ENCODE measurements at places on chromosomes 7 and 10.

DNA sequence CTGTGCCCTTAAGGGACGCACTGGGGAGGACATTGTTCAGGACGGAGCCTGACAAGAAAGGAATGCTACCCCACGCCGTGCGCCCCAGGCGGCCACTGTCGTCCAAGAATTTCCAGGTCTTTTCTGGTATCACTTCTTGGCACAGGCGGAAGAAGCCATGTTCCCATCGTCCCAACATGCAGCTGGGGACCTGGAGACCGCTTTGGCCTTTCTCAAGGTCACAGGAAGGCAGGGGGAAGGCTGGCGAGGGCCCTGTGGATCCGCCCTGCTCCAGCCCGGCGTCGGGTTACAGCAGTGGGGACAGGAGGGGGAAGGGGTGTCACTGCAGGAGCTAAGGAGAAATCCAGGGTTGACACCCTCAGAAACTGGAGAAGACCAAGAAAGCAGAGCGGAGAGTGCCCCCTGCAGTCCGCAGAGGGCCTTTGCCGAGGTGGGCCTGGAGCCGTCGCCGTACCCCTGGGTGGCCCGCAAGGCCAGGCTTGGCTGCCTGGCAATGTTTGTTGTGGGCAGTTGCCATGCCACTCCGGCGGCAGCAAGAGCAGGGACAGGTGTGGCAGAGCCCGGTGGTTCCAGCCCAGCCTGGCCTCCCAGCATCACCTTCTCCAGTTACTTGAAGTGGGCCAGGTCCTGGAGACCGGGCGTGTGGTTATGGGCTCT is 104.1 kb downstream of the LHPP start:
- no peak for DNase-seq

DNA sequence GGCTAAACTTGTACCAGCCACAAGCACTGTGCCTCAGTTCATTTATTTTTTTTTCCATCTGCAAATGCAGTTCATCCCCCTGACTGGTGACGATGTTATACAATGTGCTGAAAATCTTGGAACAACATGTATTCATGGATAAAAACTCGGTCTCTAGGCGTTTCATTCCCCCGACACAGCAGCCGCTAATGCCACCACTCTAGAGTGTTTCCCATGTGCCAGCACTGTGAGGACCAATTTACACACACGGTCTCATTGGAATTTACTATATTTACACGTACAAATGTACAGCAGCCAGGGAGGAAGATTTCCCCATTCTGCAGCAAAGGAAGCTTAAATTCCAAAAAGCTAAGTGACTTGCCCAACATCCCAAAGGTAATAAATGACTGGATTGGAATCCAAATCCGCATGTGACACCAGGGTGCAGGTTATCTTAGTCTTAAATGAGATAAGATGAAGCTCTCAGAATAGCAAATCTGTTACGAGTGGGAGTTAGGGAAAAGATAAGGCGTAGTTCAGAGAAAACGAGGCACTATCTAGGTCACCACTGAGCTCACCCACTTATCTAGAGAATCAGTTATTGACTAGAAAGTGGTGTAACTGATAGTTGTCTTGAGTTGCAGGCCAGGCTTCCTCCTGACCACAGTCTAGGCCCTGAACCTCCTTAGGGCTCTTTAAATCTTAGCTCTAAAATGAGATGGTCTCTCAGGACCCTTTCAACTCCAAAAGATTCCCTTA is 36.7 kb downstream of the FAM107B start:
- no peak for DNase-seq

GRCh38 chr7:105602325-105603305 is 21.3 kb upstream of the EFCAB10 start:
- no peak for DNase-seq

DNA sequence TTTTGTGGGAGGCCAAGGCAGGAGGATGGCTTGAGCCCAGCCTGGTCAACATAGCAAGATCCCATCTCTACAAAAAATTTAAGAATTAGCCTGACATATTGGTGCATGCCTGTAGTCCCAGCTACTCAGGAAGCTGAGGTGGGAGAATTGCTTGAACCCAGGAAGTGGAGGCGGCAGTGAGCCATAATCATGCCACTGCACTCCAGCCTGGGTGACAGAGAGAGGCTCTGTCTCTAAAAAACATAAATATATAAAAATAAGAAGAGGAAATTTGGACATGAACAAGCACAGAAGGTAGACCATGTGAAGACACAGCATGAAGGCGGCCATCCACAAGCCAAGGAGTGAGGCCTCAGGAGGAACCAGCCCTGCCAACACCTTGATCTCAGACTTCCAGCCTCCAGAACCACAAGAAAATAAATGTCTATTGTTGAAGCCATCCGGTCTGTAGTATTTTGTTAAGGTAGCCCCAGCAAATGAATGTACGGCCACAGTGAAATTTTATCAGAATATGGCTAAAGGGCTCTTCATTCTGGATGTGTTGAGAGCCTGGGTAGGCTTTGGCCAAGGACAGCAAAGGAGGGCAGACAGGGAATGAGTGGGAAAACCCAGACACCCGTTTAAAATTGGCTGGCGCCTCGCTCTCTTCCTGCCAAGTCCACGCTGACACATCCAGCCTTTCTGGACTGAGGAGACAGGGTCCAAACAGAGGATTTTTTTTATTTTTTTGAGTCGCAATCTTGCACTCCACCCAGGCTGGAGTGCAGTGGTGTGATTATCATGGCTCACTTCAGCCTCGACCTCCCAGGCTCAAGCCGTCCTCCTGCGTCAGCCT is 12.9 kb upstream of the GRID2IP start:
- no peak for DNase-seq

GRCh38 chr10:42960991-42961795 is 115.7 kb upstream of the RET start:
- DNase-seq, result no peak

- DNase-seq, result no peak
Observed at GRCh38 chr7:159229683-159230475, 85.2 kb upstream of the VIPR2 start.

DNA sequence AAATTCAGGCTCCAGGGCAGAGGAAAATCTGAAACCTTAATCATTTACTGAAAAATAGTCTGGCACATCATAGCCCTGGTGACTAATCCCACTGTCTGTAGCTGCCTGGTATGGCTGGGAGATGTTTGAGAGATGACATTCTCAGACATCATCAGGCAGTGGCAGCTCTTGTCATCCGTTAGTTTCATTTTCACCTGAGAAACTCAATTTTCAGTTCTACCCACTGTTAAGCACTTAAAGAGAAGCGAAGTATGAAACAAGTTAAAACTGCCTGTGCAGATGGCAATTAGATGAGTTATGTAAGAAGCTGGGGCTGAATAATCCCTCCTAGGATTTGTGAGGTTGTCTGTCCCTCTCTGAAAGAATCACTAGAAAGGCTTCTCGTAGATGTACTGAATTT is 150.2 kb downstream of the NSUN6 start:
- no peak for DNase-seq

DNA sequence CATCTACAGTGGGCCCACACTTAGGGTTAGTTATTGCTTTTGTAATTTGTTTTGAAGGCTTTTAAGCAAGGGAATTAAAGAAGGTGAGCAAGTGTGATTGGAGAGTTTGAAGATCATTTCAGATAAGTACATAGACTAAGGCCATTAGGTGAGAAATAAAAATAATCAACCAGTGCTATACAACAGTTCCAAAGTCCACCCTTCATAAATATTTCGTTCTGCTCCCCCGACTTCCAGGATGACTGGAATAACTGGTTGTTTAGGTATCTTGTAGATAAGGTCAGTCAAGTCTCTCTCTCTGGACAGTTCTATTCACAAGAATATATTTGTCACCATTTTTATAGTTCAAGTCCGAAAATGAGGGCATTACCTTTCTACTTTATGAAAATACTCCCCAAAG is 98.0 kb upstream of the MBL2 start:
- DNase-seq, result no peak

GRCh38 chr7:15684871-15685270 is 1.6 kb downstream of the MEOX2 start:
- DNase-seq, result no peak

GRCh38 chr10:86344714-86345161 is 21.9 kb downstream of the GRID1 start:
- no peak for DNase-seq

- no peak for DNase-seq
Observed at GRCh38 chr10:124138195-124138882, 44.9 kb upstream of the CHST15 start.

DNA sequence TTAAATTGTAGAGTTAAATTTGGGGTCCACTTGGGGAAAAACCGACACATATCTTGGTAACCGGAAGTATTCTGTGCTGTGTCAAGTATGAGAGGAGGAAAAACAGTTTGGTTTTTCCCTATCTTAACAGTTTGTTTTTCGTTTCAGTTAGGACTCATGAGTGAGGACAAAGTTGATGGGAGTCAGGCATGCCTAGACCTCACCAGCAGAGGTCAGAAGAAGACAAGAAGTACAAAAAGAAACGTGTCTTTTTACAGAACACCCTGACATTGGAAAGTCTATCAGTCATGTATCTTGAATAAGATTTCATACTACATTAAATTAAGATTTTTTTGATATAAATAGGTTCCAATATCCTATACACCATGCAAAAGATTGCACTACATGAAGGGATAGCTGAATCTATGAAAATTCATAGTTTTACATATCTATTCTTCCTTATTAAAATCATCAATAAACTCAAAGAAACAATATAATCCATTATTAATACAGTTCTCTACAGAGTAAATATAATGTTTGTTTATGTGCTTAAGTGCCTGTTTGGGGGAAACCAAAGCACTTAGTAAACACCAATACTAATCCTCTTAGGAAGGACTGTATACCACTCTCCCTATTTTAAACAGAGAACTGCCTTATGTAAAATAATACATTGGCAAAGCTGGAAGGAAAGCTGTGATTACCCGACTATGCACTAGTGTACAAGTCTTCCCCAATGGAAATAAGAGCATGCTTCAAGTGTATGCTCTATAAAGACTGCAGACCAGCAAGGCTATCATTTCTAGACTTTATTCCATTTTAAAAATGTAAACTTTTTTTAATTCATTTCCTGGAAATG is 95.6 kb downstream of the USP6NL start:
- peak; percentile 29 for DNase-seq

- DNase-seq, result no peak
Observed at GRCh38 chr7:47088329-47089067, 493.4 kb downstream of the TNS3 start.

GRCh38 chr7:5284304-5285281 is 1.9 kb downstream of the SLC29A4 start:
- DNase-seq, result no peak

DNA sequence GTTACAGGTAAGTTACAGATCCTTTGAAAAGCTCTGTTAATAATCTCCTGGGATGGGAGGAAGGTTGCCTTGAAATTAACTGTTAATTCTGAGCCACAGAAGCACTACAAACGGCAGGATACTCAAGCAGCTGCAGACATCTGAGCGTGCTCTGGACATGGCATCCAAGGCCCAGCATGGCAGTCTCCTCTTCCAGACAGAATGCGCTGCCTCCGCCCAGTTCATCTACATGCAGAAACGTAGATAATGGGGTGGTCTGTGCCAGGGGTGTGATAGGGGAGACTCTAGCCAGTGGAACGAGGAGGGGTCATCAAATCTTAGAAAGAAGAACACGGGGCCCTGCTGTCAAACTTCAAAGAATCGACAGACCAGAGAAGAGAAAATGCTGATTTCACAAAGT is 13.8 kb downstream of the VIPR2 start:
- DNase-seq, result no peak

GRCh38 chr10:129744134-129745111 is 219.7 kb downstream of the EBF3 start:
- no peak for DNase-seq

GRCh38 chr7:13849163-13849892 is 140.1 kb downstream of the ETV1 start:
- DNase-seq, result no peak

DNA sequence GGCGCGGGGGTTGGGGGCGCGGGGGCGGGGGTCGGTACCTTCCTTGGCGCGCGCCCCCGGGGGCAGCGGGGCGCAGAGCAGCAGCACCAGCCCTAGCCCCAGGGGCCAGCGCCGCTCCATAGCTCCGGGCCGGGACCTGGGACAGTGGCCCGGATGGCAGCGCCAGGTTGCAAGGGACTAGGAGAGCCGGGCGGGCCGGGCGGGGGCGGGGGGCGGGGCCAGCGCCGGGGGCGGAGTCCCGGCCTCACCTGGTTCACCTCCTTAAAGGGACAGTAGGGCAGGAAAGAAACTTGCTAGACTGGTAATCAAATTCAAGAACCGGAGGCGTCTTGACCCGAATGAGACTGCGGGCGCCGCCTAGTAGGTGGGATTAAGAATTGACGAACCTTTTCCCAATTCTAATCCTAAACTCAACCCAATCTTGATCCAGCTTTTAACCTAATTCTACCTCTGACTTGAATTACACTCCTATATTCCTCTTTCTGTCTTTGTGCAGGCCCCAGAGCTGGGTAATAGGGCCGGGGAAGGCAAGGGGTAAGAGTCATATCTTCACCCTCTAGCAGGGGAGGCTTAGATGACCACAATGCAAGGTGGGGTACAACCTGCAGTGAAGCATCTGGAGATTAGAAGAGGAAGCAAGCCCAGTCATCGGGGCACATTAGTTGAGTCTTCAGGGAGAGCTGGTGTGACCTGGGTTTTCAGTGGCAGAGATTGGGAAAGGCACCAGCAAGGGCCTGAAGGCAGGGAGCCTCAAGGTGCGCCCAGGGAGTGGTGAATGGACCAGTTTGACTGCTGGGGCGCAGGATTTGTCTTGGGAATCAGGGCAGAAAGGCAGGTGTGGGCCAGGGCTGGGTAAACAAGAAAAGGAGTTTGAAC is at the start of gene EPHA1:
EPHA1 (minus strand) TSS at position 171 of the 876 bp plus-strand sequence; CDS start at position 120, 51 bp downstream.
- DNase-seq, result peak; percentile 30

GRCh38 chr7:51055039-51055840 is 261.4 kb downstream of the COBL start:
- DNase-seq, result no peak

- no peak for DNase-seq
Observed at GRCh38 chr10:71302874-71303568, 16.0 kb upstream of the SLC29A3 start.

GRCh38 chr10:86291616-86292340 is 74.8 kb downstream of the GRID1 start:
- no peak for DNase-seq

GRCh38 chr7:153392726-153393125 is 633.2 kb downstream of the ACTR3B start:
- no peak for DNase-seq

DNA sequence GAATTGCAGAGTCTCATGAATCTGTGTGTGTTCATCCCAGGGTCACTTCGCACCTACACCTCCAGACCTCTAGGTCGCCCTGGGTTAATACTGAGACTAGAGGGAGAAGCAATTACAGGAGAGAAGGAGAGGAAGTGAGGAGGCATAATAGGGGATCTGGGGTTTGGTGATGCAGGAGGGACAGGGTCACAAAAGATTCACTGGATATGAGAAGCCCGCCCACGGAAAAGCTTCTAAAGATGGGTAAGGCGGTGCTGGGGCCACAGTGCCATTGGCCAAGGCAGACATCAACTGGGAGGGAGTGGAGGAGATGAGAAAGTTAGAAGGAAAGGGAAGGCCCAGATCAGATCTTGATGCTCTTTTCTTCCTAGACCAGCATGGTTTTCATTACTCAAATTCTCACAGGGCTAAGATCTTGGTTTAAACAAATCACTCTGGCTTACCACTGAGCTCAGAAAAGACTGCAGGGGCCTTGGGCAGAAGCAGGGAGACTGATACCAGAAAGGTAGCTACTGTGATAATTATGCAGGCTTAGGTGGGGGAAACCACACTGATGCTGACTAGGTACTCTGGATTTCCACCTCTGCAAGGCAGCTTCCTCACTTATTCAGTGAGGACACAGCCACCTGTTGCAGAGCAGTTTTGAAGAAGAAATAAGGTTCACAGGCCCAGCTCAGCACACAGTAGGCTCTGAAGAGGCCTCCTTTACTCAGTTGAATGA is 17.4 kb upstream of the ZNF273 start:
- no peak for DNase-seq

All from effector CD4-positive, alpha-beta T cell (primary cell).